Activated T-helper 2 cell treated with anti-CD3 and anti-CD28 coated beads, Interferon-gamma antibody, Interleukin-2, Interleukin-4, amounts not matched to agents 10 μg/mL and 5 μg/mL and 100 μg/mL, durations not matched to agents 14 hours and 24 hours and 36 hours (primary cell): ENCODE measurements at places on chromosomes 5 and 9. TPM values are rescaled to one million over a fixed set of nuclear protein-coding genes. Genes with fewer than 3 reads are reported as not detected.
A peak's percentile ranks its signal among the peaks of the same experiment; 100 is the strongest.

IL17B gene
- not detected in 2 replicates for total RNA-seq

TMEM232 gene
- 0.80 and 1.1 TPM in 2 replicates for total RNA-seq

IFNW1 gene
- not detected in 2 replicates for total RNA-seq

SERF1A gene
- total RNA-seq: 9.1 and 10.5 TPM in 2 replicates

CSF1R gene
- total RNA-seq: 0.18 and 0.27 TPM in 2 replicates

CTSV gene
- 0.48 and 0.78 TPM in 2 replicates for total RNA-seq

DNA sequence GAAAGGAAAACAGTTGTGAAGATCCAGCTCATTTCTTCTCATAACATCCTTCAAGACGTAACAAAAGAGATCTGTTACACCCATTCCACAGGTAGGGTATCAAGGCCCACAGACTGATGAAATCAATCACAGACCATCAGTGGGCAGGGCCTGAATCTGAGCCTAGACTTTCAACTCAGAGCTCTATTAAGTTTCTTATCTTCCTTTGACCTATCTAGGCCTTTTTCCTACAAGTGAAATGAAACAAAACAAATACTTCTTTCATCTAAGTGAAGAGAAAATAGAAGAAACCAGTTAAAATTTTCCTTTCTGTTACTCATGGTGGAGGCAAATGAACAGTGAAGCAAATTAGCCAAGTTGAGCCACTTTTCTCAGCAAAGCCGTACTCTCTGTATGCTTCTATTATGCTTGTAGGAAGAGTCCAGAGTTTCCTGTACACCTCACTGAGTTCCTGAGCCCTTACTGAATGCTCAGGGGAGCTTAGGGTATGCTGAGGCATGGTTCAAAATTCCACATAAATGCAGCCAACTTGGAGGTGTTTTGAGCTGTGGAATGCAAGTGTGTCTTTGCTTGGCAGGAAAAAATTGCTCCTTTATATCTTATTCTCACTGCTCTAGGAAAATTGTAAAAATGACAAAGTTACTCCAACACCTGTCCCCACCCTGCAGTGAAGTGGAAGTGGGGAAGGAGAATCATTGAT, 91.9 kb downstream of the FEM1C start:
- H3K27me3 ChIP-seq: peaks cover 11% of the 10 kb centered on the region
- no peak overlapping the region for H3K4me3 ChIP-seq
- H3K27ac ChIP-seq: no peak overlapping the region
- H3K36me3 ChIP-seq: no peaks in the 10 kb centered on the region
- H3K4me1 ChIP-seq: no peaks in the 10 kb centered on the region
- no peak for DNase-seq

DNA sequence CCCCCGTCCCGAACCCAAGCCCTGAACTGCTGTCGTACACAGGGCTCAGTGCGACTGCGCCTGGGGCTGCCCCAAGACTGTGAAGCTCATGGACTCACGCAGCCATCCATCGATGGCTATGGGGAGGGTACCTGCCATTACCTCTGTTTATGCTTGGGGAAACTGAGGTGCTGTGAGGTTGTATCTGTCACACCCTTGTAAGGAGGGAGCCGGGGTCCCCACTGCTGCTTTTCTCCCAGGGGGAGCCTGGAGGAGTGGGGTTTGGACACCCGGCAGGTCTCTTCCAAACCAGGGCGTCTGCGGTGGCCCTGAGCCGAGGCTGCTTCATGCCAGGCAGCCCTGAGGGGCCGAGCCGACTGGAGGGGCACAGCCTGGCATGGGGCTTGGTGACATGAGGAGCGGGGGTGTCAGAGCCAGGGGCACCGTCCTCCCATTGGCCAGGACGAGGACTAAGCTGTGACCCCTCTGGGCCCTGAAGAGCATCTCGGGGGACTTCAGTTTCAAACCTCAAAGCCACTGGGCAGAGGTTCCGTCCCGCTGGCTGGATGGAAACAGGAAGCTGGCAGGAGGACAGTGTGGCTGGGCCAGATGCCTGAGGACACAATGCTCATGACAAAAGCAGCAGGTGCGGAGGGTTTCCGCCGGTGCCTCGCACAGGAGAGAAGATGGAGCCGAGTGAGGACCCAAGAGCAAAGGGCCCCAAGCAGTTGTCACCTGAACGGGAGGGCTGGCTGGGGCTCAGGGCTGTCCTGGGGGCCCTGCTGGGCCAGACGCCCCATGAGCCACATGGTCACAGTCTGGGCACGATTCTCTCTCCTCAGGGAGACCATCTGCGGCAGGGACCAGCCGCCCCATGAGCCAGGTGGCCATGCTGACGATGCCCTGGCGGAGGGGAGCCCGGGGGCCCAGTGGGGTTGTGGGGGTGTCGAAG, 54.4 kb upstream of the EXOC3 start:
- H3K27ac ChIP-seq: peak overlapping the region; percentile 28
- peaks cover 67% of the 10 kb centered on the region for H3K36me3 ChIP-seq
- no peaks in the 10 kb centered on the region for H3K27me3 ChIP-seq
- H3K4me1 ChIP-seq: peaks cover 33% of the 10 kb centered on the region
- DNase-seq: no peak

GRCh38 chr5:160315968-160316367, 3.6 kb upstream of the CCNJL start:
- DNase-seq: no peak
- no peaks in the 10 kb centered on the region for H3K36me3 ChIP-seq
- peaks cover 47% of the 10 kb centered on the region for H3K27me3 ChIP-seq
- H3K4me3 ChIP-seq: no peak overlapping the region

DNA sequence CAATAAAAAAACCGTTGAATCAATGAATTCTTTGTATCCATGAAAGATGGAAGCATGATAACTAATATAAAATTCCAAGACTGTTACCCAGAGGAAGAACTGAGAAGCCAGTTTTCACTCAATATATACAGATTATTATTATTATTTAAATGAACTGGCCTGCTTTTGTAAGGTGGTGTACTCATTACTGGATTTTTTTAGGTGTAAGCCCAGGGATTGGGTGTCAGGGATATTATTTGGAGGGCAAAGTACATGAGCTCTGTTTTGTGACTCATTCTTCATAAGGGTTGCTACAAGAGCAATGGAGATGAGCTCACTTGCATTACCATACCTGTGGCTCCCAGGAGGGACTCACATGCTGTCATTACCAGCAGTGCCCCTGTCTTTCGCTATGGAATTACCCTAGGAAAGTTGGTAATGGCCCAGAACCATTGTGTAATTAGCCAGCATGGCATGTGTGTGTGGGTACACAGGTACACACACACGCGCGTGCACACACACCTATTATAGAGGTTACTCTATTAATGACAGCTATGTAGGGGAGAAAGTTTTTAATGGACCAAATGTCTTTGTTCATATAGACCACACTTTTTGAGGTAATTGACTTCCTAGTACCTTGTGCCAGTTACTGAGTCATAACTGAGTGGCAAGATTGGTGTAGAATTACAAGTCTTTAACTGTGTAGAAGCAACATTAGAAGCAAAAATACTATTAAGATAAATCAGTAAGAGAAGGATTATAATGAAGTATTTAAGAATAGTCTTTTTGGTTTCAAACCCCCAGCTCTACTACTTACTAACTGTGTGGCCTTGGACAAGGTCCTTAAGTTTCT, 143.4 kb downstream of the GDNF start:
- no peak overlapping the region for H3K4me3 ChIP-seq
- no peak overlapping the region for H3K27ac ChIP-seq
- no peak for DNase-seq
- H3K27me3 ChIP-seq: no peaks in the 10 kb centered on the region
- H3K4me1 ChIP-seq: no peaks in the 10 kb centered on the region

GRCh38 chr9:105114964-105115728, 129.3 kb upstream of the SLC44A1 start:
- DNase-seq: no peak
- peaks cover 10% of the 10 kb centered on the region for H3K4me1 ChIP-seq
- no peak overlapping the region for H3K27ac ChIP-seq
- H3K4me3 ChIP-seq: no peak overlapping the region

GRCh38 chr9:136799079-136799853, 3.1 kb downstream of the CCDC183 start:
- peaks cover 7% of the 10 kb centered on the region for H3K4me1 ChIP-seq
- peaks cover 27% of the 10 kb centered on the region for H3K27me3 ChIP-seq
- no peak overlapping the region for H3K27ac ChIP-seq
- no peaks in the 10 kb centered on the region for H3K36me3 ChIP-seq
- no peak for DNase-seq

- H3K27ac ChIP-seq: no peak overlapping the region
- no peaks in the 10 kb centered on the region for H3K4me1 ChIP-seq
- H3K27me3 ChIP-seq: peaks cover 2% of the 10 kb centered on the region
- no peaks in the 10 kb centered on the region for H3K36me3 ChIP-seq
Observed at GRCh38 chr5:98735806-98736507, 37.5 kb upstream of the RGMB start.

DNA sequence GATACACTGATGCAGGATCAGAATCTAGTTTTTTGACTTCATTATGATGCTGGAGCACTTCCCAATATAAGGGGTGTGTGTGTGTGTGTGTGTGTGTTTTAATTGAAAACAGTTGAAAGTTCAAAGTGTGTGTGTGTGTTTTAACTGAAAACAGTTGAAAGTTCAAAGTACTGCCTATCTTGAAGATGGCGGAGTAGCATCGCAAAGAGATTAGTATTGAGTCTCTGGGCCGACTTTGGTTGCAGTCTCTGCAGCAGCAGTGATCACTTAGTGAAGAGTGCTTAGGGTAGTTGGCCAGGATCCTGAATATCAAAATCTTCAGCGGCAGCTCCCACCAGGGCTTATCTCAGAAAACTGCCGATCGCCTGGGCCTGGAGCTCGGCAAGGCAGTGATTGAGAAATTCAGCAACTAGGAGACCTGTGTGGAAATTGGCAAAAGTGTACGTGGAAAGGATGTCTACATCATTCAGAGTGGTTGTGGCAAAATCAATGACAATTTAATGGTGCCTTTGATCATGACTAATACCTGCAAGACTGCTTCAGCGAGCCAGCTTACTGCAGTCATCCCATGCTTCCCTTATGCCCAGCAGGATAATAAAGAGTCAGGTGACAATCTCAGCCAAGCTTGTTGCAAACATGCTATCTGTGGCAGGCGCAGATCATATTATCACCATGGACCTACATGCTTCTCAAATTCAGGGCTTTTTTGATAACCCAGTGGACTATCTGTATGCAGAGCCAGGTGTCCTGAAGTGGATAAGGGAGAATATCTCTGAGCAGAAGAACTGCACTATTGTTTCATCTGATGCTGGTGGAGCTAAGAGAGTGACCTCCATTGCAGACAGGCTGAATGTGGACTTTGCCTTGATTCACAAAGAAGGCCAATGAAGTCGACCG, 7.3 kb upstream of the SCAI start:
- H3K27me3 ChIP-seq: no peaks in the 10 kb centered on the region
- H3K36me3 ChIP-seq: peaks cover 39% of the 10 kb centered on the region
- H3K4me1 ChIP-seq: peaks cover 12% of the 10 kb centered on the region
- H3K27ac ChIP-seq: no peak overlapping the region

GRCh38 chr9:107755246-107755645, 265.7 kb upstream of the KLF4 start:
- no peaks in the 10 kb centered on the region for H3K36me3 ChIP-seq
- no peaks in the 10 kb centered on the region for H3K27me3 ChIP-seq
- no peak for DNase-seq
- no peak overlapping the region for H3K27ac ChIP-seq
- no peaks in the 10 kb centered on the region for H3K4me1 ChIP-seq
- H3K4me3 ChIP-seq: no peak overlapping the region

- H3K4me1 ChIP-seq: peaks cover 79% of the 10 kb centered on the region
- peak overlapping the region; percentile 71 for H3K4me3 ChIP-seq
- no peaks in the 10 kb centered on the region for H3K27me3 ChIP-seq
- H3K36me3 ChIP-seq: peaks cover 44% of the 10 kb centered on the region
- H3K27ac ChIP-seq: peak overlapping the region; percentile 100
Observed at GRCh38 chr9:120890320-120891244, 13.6 kb upstream of the PHF19 start.

- no peak for DNase-seq
- H3K27ac ChIP-seq: no peak overlapping the region
- peaks cover 3% of the 10 kb centered on the region for H3K4me1 ChIP-seq
- no peaks in the 10 kb centered on the region for H3K27me3 ChIP-seq
- H3K4me3 ChIP-seq: no peak overlapping the region
- H3K36me3 ChIP-seq: no peaks in the 10 kb centered on the region
Observed at GRCh38 chr5:2147504-2148311, 265.0 kb upstream of the IRX4 start.

- no peak overlapping the region for H3K4me3 ChIP-seq
Observed at GRCh38 chr9:84866396-84867175, 197.1 kb downstream of the NTRK2 start.

- no peak overlapping the region for H3K4me3 ChIP-seq
- H3K27ac ChIP-seq: no peak overlapping the region
- no peak for DNase-seq
- H3K4me1 ChIP-seq: peaks cover 7% of the 10 kb centered on the region
- peaks cover 5% of the 10 kb centered on the region for H3K36me3 ChIP-seq
- H3K27me3 ChIP-seq: peaks cover 43% of the 10 kb centered on the region
Observed at GRCh38 chr5:55816342-55816741, 34.8 kb upstream of the IL31RA start.

GRCh38 chr9:134267881-134268724, 58.2 kb upstream of the RXRA start:
- H3K4me1 ChIP-seq: no peaks in the 10 kb centered on the region
- no peak overlapping the region for H3K4me3 ChIP-seq
- no peaks in the 10 kb centered on the region for H3K36me3 ChIP-seq
- peaks cover 11% of the 10 kb centered on the region for H3K27me3 ChIP-seq
- no peak overlapping the region for H3K27ac ChIP-seq

DNA sequence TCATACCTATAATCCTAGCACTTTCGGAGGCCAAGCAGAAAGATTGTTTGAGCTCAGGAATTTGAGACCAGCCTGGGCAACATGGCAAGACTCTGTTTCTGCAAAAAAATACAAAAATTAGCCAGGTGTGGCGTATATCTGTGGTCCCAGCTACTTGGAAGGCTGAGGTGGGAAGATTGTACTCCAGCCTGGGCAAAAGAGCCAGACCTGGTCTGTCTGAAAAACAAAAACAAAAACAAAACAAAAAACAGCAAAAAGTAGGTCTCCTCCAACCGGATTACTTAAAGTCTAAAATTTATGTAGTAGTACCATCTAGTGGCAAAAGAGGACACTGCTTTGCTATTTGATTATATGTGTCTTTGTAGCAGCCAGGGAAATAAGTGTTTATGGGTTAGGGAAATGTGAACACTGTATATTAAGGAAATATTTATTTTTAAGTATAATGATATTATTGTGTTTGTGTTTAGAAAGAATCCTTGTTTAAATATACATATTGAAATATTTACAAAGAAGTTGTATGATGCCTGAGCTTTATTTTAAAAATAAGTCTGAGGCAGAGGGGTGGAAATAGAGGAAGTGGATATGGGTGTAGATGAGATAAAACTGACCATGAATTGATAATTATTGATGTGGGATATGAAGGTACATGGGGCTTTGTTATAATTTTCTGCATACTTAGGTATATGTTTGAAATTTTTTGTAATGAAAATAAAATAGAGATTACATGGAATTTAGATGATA, 20.0 kb downstream of the APC start:
- H3K27ac ChIP-seq: no peak overlapping the region
- no peak for DNase-seq
- no peaks in the 10 kb centered on the region for H3K27me3 ChIP-seq
- no peak overlapping the region for H3K4me3 ChIP-seq
- H3K4me1 ChIP-seq: peaks cover 2% of the 10 kb centered on the region
